Hippocampal formation (tissue), 2 donors: ENCODE measurements at places on chromosomes 12 and 14.

GRCh38 chr12:109606320-109607028, 32.9 kb downstream of the MVK start:
- DNase-seq, result peak; percentile 57

GRCh38 chr12:107349008-107349747, 255.8 kb upstream of the CRY1 start:
- DNase-seq, result peak; percentile 7

GRCh38 chr12:59147791-59148190, 227.5 kb upstream of the LRIG3 start:
- DNase-seq, result no peak

DNA sequence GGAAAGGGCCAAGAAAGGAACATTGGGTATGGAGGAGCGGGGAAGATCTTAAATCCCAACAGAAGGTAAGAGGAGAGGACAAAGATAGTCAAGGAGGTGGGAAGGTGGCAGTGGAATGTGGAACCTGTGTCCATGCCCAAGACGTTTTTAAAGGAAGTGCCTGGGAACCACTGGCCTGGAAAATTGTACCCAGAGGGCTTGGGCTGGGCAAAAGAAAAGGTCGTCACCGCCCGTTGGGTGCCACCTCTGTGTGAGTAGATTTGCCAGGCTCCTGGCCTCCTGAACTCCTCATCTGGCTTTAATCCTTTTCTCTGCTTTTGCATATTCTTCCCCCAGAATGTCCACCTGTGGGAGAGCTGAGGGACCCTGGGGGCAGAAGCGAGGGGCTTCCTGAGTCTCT, 32.6 kb downstream of the JDP2 start:
- DNase-seq, result no peak

GRCh38 chr12:113302886-113303640, 31.8 kb downstream of the SLC8B1 start:
- DNase-seq, result no peak

DNA sequence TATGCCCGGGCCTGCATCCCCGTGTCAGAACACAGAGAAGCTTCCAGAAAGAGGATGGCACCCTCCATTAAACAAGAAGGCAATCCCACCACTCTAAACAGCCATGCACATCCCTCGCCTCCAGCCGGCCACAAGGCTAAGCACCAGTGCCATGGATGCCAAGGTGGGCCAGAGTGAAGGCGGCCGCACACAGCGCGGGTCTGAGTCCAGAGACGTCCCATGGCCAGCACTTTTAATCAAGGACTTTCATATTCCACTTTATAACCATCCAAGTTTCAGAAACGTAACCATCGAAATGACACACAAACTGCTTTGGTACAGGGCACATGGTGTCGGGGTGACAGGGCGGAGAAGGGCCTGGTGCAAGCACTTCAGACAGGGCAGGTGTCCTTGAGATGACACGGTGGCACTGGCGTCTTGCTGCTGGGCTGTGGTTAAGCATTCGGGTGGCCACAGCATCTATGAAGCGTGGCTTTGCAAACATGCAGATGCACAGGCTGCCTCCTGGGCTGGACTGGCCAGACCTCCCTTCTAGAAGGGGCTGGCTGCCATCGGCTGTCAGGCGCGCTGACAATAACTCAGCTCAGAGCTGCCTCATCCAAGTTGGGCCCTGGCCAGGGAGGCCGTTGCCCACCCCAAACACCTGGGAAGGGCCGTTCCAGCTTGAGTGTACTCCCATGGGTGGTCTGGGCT, 117.2 kb downstream of the RFLNA start:
- DNase-seq, result no peak

DNA sequence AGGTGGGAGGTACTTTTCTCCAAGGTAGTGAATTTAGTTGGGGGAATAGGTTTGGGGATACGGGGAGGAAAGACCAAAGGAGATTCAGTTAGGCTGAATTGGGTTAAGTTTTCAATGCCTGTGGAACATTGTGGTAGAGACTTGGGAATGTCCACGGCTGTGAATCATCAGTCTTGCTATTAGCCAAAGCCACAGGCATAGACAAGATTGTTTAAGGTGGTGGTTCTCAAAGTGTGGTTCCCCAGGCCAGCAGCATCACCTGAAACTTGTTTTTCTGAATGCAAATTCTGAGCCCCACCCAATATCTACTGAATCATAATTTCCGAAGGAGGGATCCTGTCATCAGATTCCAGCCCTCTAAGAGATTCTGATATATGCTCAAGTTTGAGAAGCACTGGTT, 316.2 kb downstream of the EGLN3 start:
- DNase-seq, result no peak

- DNase-seq, result no peak
Observed at GRCh38 chr14:99728231-99728920, 44.3 kb downstream of the CYP46A1 start.

- peak; percentile 11 for DNase-seq
Observed at GRCh38 chr14:77832297-77832696, 32.4 kb downstream of the ADCK1 start.

- no peak for DNase-seq
Observed at GRCh38 chr14:29721586-29721985, 206.1 kb downstream of the PRKD1 start.

DNA sequence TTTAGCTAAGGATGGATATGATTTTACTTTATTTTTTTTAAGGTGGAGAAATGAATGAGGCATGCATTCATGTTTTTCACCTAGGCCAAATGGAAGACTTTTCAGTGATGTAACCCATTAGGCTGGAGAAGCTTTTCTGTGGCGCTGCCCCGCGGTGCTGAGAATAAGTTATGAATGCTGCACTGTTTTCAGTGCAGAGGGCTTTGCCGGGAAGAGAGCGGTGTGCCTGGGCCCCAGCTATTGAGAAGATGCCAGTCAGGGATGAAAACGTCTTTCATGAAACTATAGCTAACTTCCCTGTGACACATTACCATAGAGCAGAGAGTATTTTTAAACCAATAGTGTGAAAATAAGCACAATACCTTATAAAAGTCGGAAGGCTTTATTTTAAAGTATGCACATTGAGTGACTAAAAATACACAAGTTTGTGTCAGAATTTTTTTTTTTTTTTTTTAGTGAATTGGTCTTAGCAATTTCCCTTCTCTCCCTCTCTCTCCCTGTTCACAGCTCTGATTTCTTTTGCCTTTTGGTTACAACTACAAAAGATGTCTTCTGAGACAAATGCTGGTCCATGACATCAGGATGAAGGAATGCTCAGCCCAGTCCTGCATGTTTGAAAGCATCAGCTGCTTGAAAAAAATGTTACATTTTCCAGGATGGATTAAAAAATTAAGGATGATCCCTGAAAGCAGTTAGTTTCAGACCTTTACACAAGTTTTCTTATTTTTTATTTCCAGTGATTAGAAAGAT, 48.3 kb downstream of the NPAS3 start:
- peak; percentile 95 for DNase-seq

DNA sequence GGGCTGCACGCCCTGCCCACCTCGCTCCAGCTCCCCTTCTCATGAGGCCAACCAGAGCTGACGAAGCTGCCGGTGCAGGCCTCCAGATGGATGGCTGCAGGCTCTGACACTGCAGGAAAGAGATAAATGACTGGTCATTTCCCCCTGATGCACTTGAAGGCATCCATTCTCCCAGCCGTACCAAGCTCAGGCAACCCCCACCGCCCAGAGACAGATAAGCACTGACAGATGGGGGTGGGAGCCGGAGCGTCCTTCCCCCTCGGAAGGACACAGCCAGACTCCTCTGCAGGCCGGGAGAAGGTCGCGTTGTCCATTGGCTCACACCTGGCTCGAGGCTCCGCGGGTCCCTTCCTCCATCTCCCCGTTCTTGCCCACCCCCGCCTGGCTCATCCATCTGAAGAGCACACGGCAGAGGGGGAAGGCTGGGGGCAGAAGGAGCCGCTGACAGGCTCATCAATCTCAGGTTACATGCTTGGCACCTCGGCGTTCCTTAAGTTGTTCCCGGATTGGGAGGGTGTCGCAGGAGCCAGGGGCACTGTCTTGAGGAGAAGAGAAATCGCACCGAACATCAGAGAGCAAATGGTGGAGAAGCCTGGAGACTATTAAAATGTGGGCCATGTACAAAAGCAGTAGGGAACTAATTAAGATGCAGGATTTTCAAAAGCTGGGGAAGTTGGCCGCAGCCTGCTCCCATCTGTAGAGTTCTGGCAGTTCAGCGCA, 151.6 kb downstream of the DPF3 start:
- no peak for DNase-seq

- no peak for DNase-seq
Observed at GRCh38 chr14:90451443-90451842, 54.6 kb downstream of the CALM1 start.

GRCh38 chr14:33693237-33693636, 257.6 kb downstream of the EGLN3 start:
- DNase-seq, result no peak

- no peak for DNase-seq
Observed at GRCh38 chr12:105843986-105844760, 294.6 kb downstream of the NUAK1 start.

GRCh38 chr12:27208414-27208750, 35.7 kb upstream of the STK38L start:
- DNase-seq, result no peak

DNA sequence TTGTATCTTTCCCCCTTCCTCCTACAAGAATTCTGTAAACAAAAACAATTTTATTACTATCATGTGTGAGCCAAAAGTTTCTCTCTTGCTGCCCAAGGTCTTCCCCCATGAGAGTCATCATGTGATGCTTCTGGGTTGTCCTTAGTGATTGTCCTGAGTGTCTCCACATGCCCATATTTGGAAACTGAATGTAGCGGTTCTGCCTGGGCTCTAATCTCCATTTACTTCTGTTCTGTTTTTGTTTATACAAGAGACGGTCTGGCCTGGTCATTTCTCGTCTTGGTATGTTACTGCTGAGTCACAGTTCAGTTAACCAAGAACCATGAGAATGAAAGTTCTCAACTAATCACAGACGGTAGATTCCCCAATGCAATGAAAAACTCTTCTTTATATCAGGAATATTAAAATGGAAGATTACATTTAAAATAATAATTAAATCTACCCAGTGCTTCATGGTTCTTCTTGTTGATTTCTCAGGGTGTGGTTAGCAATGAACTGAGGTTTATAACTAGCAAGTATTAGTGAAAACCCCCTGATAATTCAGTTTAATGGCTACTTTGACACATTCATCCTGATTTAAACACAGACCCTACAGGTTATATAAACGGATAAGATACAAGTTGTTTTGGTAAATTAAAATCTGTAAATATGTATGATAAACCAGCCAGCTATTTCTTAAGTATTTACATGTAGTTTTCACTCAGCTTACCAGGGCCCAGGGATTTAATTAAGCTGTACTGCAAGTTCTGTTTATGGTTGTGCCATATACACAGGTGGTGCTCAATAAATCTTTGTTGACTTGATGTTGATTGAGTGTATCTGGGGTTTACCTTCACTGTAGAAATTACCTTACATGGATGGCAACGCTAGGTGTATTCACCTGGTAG, 81.1 kb downstream of the PELI2 start:
- DNase-seq, result no peak

DNA sequence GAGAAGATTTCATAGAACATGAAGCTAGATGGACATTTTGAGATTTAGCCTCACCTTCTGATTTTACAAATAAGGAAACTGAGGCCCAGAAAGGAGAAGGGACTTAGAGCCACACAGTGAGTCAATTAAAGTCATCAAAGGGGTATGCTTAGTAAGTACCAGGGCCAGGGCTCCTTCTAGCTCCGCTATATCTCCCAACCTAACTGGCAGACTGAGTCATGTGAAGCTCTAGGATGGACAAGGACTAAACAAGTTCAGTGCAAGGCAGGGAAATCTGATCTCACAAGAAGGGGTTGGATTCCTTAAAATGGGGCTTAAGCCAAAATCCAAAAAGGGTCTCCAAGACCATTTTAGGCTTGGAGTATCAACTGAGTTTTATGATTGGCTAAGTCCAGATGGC, 215.8 kb downstream of the PHLDA1 start:
- no peak for DNase-seq
